T-helper 2 cell (primary cell): ENCODE measurements at places on chromosomes 12 and 14.

GRCh38 chr12:48998497-48999353 lies 450 bp downstream of the DDN start:
- peak; percentile 16 for DNase-seq

GRCh38 chr12:130846369-130846768 lies 7.3 kb upstream of the STX2 start:
- DNase-seq: no peak

DNA sequence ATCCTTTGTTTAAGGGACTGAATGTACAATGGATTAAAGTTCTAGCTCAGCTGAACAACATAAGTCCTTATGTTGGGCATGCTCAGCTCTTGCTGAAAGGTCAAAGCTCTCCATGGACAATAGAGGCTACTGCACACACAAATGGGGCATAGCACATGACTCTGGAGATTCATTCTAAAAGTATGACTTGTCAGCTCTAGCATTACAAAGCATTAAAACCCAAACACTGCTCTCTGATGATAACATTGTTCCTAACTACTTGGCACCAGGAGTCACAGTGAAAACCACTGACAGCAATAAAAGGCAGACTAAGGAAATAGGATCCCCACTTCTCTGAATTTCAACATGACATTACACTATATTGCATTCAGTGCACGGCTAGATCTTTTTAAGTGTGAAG lies 21.9 kb upstream of the FSCB start:
- no peak for DNase-seq

DNA sequence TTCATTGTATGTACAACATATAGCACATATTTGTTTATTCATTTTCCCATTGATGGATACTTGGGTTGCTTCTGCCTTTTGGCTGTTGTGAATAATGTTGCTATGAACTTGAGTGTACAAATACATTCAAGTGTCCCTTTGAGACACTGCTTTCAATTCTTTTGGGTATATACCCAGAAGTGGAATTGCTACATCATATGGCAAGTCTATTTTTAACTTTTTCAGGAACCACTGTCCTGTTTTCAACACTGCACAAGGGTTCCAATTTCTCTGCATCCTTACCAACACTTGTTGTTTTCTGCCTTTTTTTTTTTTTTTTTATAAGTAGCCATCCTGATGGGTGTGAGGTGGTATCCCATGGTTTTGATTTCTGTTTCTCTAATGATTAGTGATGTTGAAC lies 15.9 kb downstream of the RBMS2 start:
- DNase-seq: no peak

DNA sequence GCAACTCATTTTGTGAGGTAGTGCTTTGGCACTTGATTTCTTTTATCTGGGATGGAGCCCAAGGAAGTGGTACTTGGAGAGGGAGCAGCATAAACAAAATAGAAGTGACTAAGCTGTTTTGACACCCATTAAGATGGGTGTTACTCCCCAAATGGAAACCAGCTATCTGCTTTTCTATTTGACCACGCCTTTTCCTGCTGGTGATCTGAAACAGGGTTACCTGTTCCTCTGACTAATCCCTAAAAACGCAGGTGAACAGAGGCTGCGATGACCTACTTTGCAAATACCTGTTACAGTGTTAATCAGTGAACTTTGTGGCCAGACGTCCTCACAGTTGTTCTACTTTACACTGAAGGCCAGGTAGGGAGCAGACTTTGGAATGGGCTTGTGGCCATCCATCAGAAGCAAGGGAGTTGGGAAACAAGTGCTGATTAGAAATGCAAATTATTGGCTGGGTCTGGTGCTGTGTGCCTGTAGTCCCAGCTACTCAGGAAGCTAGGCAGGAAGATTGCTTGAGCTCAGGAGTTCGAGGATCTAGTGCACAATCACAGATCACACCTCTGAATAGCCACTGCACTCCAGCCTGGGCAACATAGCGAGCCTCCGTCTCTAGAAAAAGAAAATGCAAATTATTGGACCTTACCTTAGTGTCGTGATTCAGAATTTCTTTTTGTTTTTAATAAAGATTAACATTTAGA lies 58.3 kb upstream of the HECTD1 start:
- DNase-seq: no peak

- peak; percentile 3 for DNase-seq
Measured at GRCh38 chr12:1691123-1692007, 495 bp downstream of the ADIPOR2 start.

GRCh38 chr12:120399531-120399930 lies 30.6 kb upstream of the MSI1 start:
- DNase-seq: no peak

GRCh38 chr12:63419154-63419553 lies 249.1 kb downstream of the DPY19L2 start:
- DNase-seq: no peak

- DNase-seq: no peak
Measured at GRCh38 chr12:131369094-131369845, 341.6 kb upstream of the SFSWAP start.

DNA sequence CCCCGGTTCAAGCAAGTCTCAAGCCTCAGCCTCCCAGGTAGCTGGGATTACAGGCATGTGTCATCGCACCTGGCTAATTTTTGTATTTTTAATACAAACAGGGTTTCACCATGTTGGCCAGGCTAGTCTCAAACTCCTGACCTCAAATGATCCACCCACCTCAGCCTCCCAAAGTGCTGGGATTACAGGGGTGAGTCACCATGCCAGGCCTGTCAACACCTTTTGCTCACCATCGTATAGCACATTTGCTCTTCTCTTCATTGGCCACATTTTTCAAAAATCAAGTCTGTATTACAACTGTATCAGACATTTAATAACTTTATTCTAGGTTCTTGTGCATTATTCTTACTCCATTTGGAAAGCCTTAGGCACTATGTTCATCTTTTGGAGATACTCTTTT lies 50.3 kb downstream of the BCAT1 start:
- no peak for DNase-seq

DNA sequence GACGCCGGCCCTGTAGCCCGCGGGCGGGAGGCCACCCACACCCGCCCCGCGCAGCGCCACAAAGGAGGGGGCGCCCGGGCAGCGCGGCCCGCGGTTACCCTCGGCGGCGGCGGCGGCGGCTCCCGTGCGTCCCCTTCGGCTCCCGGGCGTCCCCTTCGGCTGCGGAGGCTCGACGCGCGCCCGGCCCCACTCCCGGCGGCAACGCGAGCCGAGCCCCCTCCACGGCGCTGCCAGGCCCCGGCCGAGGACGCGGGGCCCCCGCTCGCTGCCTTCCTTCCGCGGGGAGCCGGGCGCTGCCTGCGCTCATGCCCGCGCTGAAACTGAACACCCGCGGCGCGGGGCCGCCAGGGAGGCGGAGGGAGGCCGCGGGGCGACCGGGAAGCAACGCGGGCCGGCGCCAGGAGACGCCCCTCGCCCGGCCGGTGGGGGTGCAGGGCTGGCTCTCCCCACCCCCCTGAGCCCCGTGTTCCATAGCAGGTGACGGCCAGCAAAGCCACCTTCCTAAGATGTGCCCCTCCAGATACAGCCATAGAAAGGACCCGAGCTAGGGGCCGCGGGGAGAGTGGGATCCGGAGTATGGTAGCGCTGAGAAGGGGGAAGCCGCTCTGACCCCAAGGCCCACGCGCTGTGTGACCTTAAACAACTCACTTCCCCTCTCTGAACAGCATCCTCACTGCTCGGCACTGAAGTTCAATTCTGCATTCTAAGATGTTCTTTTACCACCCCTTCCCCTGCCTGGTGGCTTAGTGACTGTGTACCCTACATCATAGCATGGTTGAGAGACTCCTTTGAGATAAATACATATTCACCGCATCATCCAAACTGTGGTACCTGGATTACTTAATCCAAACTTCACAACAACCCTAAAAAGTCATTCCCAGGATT lies 42.8 kb downstream of the KDM2B start:
- peak; percentile 59 for DNase-seq

DNA sequence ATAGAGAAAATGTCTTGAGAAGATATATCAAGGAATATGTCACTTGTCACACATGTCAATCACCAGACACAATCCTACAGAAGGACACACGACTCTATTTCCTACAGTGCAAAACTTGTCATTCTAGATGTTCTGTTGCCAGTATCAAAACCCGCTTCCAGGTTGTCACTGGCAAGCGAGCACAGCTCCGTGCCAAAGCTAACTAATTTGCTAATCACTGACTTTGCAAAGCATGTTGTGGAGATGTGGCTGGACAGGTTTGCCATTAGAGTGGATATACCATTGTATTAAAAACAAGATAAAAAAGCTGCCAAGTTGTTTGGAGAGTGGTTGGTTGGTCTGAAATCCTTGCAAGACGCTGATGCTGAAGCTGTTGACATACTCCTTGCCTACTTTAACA lies 7.9 kb upstream of the SGPP1 start:
- no peak for DNase-seq

DNA sequence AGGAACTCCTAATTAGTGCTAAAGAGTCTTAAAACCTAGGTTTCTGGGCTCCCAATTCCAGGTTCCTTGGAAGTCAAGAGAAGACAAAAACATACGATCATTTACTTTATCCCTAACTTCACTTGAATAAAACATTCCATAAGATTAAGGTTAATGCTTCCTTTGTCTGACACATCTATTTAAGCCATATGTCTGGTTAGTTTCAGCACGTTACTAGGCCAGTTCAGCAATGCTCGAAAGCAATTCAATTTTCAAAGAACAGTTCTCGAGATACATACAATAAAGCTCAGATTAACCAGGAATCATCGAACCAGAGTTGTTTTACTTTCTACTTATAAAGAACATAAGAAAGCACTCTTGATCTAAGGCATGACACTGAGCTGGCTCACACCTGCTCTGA lies 68.0 kb upstream of the POC1B start:
- DNase-seq: no peak

- DNase-seq: no peak
Measured at GRCh38 chr12:54038284-54038870, 5.5 kb downstream of the HOXC5 start.

- DNase-seq: no peak
Measured at GRCh38 chr12:114888448-114888847, 204.5 kb upstream of the TBX3 start.

DNA sequence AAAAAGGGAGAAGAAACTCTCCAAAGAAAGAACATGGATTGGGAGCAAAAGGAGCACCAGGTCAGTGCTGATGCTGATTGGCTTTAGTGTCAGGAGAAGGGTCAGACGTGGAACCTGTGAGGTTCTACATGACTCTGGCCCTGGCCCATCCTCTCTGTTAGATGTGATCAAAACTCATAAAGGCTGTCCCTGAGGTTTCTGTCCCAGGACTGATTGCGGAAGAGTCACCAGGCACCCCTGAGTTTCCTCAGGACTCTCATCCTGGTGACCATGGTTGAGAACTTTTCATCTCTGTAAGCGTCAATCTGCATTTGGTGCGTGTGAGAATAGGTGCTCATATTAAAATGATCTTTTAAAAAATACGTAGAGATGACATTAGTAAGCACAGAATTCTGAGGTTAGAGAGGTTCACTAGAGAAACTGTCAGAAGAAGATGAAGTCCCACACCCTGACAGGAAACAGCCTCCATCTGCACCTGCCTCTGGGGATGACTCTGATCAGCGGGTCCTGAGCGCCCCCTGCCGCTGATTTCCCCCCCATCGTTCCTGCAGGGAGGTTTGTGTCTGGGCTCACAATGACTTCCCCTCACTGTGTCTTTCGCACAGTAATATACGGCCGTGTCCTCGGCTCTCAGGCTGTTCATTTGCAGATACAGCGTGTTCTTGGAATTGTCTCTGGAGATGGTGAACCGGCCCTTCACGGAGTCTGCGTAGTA lies 741.8 kb downstream of the TMEM121 start:
- DNase-seq: peak; percentile 61

DNA sequence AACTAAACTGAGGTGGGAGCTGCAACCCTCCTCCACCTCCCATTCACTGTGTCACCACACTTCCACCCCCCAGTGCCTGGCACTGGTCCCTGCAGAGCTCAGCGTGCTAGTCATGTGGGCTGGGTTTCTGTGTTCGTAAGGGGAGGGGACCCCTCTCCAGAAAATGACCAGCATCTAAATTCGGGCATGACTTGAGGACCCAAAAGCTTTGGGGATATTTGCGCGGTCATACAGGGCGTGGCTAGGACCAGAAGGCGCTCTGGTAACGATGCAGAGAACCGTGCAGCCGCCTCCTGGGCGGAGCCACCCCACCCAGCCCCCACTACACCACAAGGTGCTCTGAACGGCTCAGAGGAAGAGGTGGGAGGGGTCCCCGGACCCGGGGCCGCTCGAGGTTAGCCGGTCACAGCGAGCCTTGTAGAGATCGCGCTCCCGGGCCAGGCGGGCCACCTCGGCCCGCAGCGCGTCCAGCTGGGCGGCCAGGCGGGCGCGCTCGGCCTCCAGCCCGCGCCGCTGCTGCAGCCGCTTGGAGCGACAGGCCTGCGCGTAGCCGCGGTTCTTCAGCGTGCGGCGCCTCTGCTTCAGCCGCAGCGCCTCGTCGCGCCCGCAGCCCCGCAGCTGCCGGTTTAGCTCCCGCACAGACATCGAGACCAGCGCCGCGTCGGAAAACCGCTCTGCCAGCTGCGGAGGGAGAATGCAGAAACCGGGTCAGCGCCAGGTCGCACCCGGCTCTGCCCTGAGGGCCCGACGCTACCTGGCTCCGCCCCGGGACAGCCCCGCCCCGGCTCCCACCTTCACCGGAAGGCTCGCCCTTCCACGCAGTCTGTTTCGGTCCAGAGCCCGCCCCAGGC lies 9.8 kb downstream of the CPNE6 start:
- peak; percentile 27 for DNase-seq

DNA sequence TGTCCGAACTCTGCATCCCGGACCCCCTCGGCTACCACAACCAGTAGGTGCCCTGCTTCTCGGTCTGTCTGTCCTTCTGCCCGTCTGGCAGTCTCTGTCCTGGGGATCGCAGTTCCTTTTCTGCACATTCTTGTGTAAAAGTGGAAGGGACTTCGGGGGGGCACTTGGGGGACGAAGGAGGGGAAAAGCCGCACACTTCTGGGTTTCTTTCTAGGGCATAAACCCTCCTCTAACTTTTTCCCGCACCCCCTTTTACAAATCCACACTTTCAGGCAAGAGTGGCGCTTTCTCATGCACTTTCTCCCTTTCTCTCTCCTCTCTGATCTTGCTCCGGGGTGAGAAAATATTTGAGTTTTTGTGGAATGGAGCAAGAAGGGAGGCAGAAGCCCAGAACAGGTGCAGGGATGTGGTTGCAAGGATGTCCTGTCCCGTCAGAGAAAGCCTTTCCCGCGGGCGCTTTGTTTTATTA lies 506 bp downstream of the ESRRB start:
- no peak for DNase-seq

- DNase-seq: no peak
Measured at GRCh38 chr12:69428351-69429073, 41.7 kb upstream of the FRS2 start.

- DNase-seq: no peak
Measured at GRCh38 chr14:100773331-100774163, 46.9 kb downstream of the DLK1 start.

GRCh38 chr12:122871851-122872780 lies 23.8 kb downstream of the VPS37B start:
- peak; percentile 26 for DNase-seq

GRCh38 chr14:102668291-102668873 lies 75.9 kb downstream of the RCOR1 start:
- DNase-seq: no peak

GRCh38 chr12:99260456-99260996 lies 387.0 kb upstream of the GARIN6 start:
- no peak for DNase-seq

- no peak for DNase-seq
Measured at GRCh38 chr14:90424686-90425372, 28.0 kb downstream of the CALM1 start.

GRCh38 chr12:4915752-4916151 lies 6.0 kb downstream of the KCNA1 start:
- DNase-seq: no peak
